Left hindlimb (tissue), 1 donor: ENCODE measurements at places on chromosomes 4 and X.
A peak's percentile ranks its signal among the peaks of the same experiment; 100 is the strongest.

GRCh38 chrX:153297376-153297775 is 24.2 kb downstream of the PNMA6F start:
- DNase-seq = no peak

- peak; percentile 67 for DNase-seq
Observed at GRCh38 chrX:54640736-54641135, 110.7 kb downstream of the GNL3L start.

DNA sequence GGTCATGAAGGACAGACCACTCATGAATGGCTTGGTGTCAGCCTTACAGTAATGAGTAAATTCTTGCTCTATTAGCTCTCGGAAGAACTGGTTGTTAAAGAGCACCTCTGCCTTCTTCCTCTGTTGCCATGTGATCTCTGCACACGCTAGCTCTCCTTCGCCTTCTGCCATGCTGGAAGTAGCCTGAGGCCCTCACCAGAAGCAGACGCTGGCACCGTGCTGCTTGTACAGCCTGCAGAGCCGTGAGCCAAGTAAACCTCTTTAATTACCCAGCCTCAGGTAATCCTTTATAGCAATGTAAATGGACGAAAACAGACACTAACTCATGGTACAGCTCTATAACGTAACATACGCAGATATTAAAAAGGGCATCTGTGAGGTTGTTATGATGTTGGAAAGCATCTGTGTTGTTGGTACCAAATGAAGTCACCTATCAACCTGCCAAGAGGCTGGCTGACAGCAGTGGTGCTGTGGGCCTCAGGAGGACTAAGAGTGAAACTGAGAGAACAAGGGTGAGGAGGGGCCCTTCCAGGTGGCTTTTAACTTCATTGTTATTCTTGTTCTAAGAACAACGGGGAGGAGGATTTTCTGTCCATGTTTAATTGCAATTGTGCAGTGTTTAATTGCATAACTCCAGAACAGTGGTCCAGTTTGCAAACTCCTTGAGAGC is 69.2 kb downstream of the CRMP1 start:
- no peak for DNase-seq

GRCh38 chrX:20019672-20020365 is 29.0 kb upstream of the BCLAF3 start:
- DNase-seq = no peak

DNA sequence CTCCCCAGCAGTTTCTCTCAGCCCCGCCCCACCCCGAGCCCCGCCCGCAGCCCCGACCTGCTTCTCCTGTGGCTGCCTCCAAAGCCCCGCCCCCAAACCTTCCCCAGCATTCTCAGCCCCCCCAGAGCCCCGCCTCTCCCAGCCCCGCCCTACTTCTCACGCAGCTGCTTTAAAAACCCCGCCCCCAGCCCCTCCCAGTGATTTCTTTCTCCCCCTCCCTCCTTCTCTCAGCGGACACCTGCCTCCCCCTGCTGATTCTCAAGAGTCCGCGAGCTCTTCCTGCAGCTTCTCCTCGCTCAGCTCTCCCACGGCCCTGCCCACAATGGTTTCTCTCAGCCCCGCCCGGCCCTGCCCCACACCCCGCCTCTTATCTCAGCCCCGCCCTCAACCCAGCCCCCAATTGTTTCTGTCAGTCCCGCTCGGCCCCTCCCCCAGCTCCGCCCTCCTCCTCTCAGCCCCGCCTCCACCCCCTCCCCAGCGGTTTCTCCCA is 636 bp upstream of the EOLA1 start:
- peak; percentile 96 for DNase-seq

DNA sequence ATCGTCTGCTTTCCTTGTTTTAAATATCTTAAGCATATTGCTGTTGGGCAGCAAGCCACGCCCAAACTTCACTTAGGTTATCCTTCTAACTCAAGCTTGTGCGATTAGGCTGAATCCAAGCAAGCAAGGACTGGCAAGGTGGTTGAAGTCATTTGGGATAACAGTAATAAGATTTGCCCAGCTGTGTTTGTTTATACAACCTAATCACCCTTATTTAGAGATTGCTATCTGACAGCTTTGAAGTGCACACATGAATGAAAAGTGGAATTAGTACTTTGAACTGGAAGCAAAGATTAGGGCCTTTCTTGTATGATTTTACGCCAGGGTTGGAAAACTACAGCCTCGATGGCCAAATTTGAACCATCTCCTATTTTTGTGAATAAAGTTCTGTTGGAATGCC is 182.1 kb downstream of the ASB9 start:
- DNase-seq = no peak

DNA sequence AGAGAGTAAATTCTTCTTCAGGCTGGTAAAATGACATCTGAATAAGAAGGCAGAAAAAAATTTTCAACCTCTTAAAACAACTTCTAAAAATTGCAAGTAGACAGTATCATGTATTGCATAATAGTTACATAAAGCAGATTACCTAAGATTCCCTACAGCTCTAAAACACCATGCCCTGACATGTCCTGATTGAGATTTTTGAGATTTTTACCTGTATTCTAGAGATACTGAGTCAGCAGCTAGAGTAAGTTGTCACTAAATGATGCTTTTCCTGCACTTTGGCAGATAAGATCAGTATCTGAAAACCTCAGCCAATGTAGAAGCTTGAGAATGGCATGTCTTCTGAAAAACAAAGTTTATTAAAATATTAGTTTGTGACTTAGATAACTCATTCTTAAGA is 713.6 kb downstream of the CCSER1 start:
- no peak for DNase-seq

- no peak for DNase-seq
Observed at GRCh38 chr4:183299464-183299863, 20.6 kb downstream of the CLDN22 start.

- no peak for DNase-seq
Observed at GRCh38 chr4:20544645-20545044, 155.6 kb upstream of the PACRGL start.

DNA sequence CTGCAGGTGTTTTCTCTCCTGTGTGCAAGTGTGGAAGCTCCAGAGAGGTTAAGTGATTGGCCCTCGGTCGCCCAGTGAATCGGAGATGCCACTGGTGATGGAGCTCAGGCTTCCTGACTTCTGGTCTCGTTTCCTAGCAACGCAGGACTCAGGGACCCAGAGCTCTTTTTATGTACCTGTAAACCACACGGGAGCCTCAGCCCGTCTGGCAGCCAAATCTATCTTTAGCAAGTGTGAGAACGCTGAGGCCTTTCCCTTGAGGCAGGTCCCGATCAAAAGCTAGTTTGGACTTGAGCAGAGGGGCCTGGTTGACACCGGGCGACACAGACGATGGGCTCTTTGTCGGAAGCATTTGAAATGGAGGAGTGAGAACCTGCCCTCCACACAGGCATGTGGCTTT is 116.8 kb downstream of the SORCS2 start:
- no peak for DNase-seq

DNA sequence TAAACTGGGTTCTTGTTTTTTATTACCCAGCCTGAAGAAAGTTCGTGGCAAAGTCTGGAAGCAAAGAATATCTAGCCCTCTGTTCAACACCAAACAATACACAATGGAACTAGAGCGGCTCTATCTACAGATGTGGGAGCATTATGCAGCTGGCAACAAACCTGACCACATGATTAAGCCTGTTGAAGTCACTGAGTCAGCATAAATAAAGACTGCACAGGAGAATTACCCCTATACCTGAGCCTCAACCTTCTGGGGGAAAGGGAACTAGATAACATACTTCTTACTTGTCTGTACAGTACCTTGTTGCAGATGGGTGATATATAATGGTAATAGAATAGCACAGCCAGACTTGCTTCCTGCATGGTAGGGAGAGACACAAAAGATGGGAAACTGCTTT is 4.6 kb upstream of the GCNA start:
- DNase-seq = no peak

GRCh38 chr4:40586034-40586433 is 43.6 kb downstream of the RBM47 start:
- no peak for DNase-seq

GRCh38 chr4:113809311-113809710 is 47.8 kb upstream of the CAMK2D start:
- peak; percentile 30 for DNase-seq

DNA sequence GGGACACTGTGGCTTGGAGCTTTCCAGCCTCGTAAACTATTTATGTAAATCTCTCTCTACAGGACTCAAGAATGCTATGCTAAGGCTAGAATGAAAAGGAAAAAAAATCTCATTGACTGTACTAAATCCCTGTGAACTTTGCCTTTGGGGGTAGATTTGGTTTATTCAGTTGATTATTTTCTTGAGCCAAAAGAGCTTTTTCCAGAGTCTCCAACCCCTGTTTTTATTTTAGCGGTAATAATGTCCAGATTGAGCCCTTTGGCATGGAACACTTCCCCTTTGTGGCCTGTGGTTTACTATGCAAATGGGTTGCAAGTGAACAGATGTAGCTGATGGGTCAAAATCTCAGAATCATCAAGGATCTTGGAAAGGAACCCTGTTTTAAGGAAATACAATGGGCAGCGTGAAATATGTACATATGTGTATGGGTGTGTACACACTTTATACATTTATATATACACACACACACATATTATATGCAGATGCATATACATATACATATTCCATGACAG is 72.9 kb downstream of the FAM9B start:
- DNase-seq = no peak

DNA sequence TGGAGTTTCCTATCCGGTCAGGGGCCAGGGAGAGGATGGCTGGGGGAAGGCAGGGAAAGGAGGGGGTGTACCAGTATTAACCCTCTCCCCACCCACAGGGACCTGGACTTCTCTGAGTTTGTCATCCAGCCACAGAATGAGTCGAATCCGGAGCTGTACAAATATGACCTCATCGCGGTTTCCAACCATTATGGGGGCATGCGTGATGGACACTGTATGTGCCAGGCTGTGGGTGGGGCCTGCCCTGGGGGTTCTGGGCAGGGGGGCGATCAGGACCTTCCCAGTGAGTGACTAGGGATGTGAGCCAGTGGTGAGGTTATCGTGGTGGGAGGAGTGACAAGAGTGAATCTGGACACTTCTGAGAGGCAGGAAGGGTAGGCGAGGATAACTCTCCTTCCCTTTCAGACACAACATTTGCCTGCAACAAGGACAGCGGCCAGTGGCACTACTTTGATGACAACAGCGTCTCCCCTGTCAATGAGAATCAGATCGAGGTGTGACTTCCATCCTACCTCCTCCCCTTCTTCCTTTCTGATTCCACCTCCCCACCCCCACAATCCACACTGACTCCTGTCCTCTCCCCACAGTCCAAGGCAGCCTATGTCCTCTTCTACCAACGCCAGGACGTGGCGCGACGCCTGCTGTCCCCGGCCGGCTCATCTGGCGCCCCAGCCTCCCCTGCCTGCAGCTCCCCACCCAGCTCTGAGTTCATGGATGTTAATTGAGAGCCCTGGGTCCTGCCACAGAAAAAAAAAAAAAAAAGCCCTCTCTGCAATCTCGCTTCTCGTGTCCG is 14.6 kb downstream of the USP11 start:
- DNase-seq = no peak

GRCh38 chr4:76969941-76970529 is 20.5 kb downstream of the SEPTIN11 start:
- no peak for DNase-seq

GRCh38 chr4:152486429-152487389 is 49.2 kb downstream of the FBXW7 start:
- no peak for DNase-seq

- DNase-seq = no peak
Observed at GRCh38 chrX:40531056-40531826, 49.5 kb upstream of the ATP6AP2 start.

GRCh38 chr4:56723201-56723605 is 42.1 kb upstream of the HOPX start:
- DNase-seq = no peak

DNA sequence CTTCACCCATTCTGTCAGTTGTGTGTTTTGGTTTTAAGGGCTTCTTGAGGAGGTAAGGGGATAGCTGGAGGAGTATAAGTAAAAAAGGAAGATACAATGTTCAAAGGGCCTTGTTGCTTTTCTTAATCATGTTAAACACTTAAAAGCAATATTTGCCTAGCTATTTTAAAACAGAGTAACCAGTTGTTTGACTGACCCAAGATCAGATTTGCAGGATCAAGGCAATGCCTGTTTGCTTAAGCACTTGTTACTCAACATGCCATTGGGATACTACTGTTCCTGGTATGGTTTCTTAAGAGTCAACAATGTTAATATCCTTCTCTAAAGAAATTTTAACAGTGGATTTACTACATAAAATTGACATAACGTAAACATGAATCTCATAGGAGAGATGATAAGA is 2.6 kb downstream of the DCLK2 start:
- DNase-seq = no peak

- DNase-seq = no peak
Observed at GRCh38 chr4:184587701-184588100, 61.5 kb downstream of the CASP3 start.

DNA sequence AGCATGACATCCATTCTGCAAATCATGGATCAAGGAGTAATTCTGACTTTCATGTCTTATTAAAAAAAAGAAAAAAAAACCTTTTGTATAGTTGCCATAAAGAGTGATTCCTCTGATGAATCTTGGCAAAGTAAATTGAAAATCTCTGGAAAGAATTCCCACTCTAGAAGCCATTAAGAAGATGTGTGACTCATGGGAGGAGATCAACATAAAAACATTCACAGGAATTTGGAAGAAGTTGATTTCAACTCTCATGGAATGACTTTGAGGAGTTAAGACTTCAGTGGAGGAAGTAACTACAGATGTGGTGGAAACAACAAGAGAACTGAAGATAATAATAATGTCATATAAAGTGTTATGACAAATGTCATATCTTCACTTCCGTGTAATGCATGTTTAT is 204.2 kb downstream of the PABPC4L start:
- no peak for DNase-seq

GRCh38 chr4:76322236-76322635 is 15.7 kb downstream of the STBD1 start:
- no peak for DNase-seq

DNA sequence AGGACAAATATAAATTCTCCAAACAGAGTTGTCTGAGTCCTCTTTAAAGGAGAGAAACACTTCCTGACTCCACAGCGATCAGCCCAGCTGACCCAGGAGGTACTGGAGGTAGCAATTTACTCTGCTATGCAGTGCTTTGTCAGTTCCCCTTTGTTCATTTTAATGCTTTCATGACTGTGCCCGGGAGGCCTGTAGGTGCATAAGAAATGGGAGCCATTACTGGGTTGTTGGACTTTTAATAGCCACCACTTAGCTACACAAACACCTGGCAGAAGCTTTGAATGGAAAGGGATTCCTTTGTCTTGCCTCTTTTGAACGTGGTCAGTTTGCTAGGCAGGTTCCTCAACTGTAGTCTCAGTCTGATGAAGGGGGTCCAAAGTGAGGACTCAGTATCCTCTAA is 59.0 kb upstream of the AFF2 start:
- no peak for DNase-seq

DNA sequence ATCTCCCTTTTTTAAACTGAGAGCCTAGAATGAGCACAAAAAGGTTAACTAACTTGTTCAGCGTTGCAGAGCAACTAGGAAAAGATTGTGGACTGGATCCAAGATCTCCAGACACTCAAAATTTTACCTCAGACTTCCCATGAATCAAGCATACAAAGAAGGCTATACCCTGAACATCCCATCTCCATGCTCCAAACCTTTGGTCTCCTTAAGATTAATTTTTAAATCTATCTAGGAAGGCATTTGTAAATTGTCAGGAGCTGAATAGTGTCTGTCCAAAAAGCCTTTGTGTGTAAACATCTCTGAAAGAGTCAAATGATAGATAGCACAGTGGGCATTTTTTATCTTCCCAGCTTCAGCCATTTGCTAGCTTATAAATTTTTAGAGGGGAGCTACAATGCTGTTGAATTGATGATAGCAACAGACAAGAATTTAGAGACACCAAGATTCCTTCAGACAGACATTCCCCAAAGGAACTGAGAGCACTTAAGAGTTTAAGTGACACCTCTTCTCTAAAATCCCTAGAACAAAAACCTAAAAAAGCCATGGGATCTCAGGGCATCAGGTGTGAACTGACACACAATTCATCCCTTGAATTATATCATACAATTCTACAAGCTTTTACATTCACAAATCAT is 480.8 kb upstream of the FAM241A start:
- DNase-seq = no peak
